ENCODE measurements at places on chromosomes 1 and 21.

DNA sequence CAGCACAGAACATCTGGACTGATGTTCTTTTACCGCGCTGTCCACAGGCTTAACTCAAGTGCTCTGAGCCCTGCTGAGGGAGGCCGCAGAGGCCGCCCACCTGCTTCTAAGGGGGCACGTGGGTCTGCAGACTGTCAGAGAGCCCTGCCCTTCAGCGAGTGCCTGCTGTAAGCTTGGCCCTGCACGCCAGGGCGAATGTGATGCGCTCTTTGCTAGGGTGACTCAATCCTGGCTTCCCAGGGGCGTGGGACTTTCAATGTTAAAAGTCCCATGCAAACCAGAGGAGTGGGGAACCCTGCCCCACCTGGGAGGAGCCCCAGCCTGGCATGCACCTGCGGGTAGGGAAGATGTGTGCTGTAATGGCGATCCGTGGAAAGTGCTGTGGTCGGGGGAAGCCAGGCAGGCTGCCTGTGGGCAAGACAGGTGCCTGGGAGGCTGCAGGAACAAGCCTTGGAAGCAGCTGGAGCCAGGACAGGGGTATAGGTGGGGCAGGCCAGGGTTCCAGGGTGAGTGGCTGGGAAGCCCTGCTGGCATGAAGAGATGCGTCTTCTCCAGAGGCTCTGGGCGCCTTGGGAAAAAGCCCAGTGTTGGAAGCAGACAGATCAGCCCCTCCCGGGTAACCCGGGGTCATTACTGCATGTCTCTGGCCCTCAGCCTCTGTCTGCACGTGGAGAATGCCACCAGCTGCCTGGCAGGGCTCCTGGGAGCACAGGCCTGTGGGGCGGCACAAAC, 594 bp upstream of the PANK4 start:
- DNase-seq, result peak; percentile 51

DNA sequence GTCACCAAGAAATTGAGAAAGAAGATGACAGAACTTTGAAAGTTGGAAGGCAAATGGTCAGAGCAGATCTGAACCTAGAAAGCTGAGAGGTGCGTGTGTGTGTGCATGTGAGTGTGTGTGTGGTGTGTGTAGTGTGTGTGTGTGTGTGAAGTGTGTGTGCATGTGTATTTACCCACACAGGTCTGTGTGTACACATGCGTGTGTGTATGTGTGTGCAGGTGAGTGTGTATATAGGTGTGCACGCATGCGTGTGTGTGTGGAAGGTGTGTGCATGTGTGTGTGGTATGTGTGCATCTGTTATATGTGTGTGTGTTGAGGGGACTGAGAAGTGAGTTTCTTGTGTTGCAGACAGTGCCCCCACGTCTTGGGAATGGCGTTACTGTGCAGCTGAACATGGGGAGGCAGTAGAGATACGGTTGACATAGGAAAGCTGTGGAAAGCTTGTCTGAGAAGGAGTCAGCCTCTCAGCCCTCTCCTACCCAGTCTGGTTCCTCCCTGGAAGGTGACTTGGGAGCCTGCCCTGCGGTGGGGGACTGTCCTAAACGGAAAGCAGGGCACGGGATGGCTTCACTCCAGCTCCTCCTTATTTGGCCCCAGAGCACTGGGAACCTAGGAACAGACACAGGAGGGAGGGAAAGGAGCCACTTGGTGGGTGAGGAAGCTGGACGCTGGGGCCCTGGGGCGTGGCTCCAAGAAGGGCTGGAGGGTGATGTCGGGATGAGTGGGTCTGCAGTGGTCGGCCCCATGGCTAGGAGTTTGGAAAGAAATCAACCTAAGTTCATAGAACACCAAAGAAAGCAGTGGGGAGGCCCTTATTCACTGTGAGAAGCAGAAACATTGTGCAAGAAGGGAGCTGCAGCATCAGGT, 97.2 kb downstream of the PCBP3 start:
- no peak for DNase-seq

GRCh38 chr1:209705033-209705598, 470 bp downstream of the HSD11B1 start:
- DNase-seq, result no peak

- no peak for DNase-seq
Measured at GRCh38 chr1:197367627-197368026, 99.6 kb downstream of the CRB1 start.

DNA sequence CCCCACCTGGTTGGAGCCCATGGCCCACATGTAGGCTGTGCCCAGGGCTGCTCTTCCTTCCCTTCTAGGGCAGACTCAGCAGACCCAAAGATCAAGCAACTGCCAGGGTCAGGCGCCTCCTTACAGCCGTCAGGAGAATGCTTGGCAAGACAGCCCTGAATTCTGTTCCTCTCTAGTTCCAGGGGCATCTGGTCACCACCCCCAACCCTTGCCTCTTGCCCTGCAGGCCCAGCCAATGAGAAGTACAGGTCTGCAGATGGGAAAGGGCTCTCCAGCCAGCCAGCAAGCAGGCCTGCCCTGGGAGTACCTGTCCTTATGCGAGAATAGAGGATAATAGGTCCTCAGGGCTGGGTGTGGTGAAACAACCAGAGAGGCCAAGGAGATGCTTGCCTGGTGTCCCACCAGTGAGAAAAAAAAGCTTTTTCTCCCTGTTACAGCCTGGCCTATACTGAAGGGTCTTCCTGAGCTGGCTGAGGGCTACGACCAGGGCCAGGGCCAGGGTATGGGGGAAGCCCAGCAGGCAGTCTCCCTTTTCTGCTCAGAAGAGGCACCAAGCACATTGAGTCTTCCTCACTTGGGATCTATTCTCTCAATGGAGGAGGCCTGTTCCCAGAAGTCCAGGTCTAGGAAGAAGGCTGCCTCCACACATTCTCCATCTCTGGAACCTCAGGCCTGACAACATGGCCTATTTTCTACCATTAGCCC, 31.4 kb downstream of the NAV1 start:
- no peak for DNase-seq

DNA sequence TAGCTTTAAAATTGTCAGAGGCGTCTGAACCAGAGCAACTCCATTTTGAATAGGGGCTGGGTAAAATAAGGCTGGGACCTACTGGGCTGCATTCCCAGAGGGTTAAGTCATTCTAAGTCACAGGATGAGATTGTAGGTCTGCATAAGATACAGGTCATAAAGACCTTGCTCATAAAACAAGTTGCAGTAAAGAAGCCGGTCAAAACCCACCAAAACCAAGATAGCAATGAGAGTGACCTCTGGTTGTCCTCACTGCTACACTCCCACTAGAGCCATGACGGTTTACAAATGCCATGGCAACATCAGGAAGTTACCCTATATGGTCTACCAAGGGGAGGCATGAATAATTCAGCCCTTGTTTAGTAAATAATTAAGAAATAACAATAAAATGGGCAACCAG, 143.6 kb downstream of the GABPA start:
- no peak for DNase-seq

DNA sequence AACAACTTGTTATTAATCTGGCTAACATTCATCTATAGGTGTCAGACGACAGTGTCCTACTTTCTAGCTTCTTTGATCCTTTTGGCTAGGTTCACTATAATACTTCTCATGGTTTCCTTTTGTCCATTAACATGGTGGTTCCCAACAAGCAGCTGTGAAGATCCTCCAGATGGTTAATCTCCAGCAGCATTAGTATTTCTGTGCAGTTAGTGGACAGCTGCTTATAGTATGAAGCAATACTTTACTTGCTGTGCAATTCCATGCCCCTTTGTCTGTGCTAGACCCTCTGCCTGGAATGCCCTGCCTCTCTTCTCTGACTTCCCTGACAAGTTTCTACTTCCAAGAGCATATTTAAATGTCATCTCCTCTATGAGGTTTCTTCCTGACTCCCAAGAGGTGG, 41.7 kb upstream of the ARHGAP29 start:
- no peak for DNase-seq

GRCh38 chr1:82226186-82226505, 425.4 kb downstream of the ADGRL2 start:
- peak; percentile 95 for DNase-seq

DNA sequence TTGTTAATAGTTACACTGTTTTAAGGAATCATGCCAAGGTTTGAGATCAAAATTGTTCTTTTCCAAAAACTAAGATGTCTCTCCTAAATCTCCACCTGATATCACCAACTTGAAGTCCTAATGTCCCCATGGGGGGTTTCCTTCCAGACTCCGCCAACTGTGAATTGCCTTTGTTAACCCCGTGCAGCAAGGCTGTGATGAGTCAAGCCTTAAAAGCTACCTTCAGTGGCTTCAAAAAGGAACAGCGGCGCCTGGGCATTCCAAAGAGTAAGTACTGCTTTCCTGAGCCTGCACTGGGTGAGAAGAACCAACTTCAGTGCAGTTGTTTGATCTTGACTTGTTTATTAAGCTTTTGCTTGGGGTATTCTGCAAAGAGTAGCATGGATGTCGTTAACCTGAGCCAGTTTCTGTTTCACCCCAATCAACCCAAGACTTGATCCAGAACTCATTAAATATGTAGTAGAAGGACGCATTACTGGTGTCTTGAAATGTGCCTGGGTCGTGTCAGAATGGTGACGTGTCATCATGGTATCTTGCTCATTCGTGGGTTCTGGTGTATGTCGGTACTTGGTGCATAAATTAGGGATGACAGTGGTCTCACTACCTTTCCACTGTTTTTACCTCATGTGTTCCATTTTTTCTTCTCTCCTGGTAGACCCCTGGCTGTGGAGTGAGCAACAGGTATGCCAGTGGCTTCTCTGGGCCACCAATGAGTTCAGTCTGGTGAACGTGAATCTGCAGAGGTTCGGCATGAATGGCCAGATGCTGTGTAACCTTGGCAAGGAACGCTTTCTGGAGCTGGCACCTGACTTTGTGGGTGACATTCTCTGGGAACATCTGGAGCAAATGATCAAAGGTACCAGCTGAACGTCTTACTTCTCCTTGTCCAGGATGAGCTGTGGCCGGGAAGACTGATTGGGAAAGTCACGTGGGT, 8.7 kb downstream of the ETS2 start:
- no peak for DNase-seq

- DNase-seq, result no peak
Measured at GRCh38 chr1:215256936-215257679, 174.6 kb downstream of the KCNK2 start.

GRCh38 chr21:42426424-42426823, 22.7 kb downstream of the UBASH3A start:
- DNase-seq, result no peak

DNA sequence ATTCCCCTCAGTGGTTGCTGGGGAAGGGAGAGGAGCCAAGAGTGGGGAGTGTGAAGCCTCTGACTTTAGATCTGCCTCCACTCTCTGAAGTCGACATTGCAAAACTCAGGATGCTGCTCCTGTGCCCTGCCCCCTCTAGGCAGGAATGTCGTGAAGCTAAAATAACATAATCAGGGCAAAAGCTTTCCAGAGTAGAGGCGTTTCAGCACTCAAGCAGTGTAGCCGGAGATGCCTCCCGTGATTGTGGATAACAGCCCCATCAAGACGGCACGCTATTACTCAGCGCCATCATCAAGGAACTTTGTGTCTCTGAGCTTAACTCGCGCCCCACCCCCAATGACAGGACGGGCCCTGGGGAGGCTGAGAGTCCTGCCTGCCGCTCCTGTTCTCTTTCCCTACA, 60.0 kb downstream of the FBXO2 start:
- DNase-seq, result no peak

DNA sequence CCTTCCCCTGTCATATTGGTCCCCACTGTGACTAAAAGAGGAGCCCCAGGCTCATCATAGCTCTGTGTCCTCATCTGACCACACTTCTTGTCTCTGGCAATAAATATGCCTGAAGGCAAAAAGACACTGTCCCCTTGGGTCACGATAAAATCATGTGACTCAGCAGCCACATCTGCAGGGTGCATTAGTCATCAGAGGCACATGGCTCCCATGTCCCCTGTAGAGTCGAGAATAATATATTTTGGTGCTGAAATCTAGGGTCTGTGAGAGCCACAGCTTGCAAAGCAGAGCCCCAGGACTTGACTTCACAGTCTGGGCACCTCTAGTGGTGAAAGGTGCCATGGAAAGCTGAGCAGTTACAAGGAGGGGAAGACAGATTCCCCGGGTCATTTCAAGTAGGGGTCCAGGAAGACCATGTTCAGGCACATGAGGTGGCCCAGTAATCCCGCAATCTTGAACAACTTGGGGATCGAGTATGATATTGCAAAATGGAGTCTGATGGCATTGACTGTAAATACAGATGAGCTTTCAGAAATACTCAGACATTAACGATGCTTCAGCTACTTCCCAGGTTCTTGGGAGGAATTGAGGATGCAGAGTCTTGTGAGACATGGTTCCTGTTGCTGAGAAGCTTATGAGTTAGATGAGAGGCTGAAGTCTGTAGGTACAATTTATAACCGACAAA, 68.6 kb downstream of the SLC35F3 start:
- no peak for DNase-seq

- DNase-seq, result no peak
Measured at GRCh38 chr1:2148691-2149090, 45.9 kb downstream of the FAAP20 start.

DNA sequence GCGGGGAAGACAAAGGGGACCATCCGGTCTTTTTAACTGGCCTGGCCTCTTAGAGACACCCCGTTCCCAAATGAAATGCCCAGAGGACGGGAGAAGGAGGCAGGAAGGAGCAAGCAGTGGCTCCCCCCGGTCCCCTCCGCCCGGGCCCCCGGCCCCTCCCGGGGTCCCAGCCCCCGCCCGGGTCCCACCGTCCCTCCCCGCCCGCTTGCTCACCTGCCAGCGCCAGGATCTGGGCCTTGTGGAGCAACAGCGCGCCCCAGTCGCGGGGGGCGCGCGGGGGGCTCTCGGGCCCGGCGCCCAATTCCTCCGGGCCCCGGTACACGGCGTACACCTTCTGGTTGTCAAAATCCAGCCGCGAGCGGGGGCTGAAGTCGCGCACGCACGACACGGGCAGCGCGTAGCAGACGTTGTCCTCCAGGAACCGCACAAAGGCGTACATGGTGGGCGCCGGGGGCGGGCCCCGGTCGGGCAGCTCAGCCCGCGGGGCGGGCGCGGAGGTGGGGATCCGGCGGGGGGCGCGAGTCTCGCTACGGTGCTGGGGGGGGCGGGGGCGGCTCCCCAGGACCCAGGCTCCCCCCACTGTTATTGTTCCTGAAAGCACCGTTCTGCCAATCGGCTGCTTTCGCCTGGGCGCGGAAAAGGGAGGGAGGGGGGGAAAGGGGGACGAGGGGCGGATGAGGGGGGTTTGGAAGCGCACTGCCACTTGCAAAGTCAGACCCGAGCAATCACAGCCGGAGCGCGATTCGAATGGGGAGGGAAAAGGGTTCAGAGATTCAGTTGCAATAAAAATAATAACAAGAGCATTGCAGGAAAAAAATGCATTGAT, at the start of gene BEND5:
TSS of gene BEND5 (minus strand) at position 499 of the 826 bp plus-strand sequence. CDS start at position 439, 60 bp downstream.
- peak; percentile 85 for DNase-seq

All from NCI-H1105 (cell line).